Nephron progenitor cell (in vitro differentiated cells): ENCODE measurements at places on chromosomes 6 and 20.

- no peak for DNase-seq
Observed at GRCh38 chr6:68675548-68675947, 40.5 kb downstream of the ADGRB3 start.

DNA sequence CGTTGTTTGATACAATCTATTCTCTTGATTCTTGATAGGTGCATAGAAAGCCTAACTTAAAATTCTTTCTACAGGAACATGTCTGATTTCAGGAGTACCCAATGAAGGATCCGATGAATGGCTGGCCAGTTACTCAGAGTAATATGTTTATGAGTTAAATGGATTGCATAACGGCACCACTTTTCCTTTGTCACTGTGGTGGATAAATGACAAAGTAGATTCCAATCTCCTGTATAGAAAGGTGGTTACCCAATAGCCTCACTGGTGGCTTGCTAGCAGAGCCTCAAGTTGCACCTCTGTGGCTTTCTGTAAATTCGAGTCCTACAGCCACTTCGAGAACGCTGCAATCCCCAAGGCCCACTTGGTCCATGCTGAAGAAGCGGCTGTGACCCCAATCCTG lies 28.4 kb downstream of the LHFPL5 start:
- no peak for DNase-seq

DNA sequence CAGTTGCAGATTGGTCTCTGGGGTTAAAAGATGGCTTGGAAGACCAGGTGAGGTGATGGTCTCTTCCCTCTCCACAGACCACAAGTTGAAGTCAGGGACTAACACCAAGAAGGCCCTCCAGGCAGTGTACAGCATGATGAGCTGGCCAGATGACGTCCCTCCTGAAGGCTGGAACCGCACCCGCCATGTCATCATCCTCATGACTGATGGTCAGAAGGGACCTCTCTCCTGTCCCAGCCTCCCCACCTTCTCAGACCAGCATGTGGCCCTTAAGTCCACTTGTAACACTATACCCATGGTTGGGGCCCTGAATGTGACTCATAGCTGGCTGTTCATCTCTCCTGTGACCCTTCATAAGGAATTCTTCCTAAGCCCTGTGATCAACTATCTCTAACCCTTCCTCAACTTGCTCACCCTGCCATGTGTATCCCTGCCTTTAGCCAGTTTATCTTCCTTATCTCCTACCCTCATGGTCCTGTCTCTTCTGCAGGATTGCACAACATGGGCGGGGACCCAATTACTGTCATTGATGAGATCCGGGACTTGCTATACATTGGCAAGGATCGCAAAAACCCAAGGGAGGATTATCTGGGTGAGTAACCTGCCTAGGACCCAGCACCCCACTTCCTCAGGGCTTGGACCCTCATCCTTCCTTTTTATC lies 3.0 kb downstream of the CFB start:
- DNase-seq = no peak

DNA sequence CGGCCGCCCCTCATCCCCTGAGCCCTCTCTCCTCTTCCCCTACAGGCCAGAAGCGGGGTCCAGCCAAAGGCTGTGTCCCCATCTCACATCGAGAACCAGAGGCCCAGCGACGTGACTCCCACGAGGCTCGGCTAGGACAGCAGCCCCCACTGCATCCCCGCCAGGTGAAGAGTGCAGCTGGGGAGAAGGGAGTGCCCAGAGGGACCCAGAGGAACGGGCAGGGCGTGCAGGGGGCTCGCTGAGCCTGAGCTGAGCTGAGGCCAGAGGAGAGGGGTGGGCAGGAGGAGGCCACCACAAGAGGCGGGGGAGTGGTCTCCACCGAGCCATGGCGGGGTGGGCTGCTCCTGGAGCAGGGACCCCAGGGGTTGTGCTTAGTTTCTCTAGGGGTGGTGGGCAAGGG lies 32.6 kb downstream of the KCNQ2 start:
- DNase-seq = no peak

DNA sequence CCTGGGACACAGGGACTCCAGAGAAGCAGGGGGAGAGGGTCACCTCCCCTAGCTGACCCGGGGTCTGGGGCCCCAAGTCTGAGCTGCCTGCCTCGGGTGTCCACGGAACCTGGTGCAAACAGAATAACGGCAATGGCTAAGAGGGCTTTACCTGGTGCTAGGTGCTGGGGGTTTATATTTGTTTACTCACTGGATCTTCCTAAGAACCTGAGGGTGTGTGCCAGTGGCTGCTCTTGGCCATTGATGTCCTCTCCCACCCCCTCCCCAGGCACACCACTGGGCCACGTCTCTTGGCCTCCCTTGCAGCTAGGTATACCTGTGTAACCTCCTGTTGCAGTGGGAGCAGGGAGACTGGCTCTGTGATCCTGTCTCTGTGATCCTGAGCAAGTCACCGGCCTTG lies 157.9 kb upstream of the MLN start:
- no peak for DNase-seq

DNA sequence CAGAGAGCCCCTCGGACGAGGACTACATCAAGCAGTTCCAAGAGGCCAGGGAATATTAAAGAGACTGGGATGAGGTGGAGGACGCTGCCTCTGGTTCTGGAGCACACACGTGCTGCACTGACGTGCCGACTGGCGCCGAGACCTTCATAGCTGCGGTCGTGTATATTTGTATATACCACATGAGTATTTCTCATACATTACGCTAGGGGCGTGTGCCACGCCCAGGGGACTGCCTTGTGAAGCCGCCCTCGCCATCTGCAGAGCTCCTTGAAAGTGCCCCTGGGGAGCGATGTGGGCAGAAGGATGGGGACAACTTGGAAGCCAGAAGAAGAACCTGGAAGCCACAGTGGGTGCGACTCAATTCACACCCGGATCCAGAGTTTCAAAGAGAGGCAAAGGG lies 78.3 kb downstream of the ISM1 start:
- DNase-seq = no peak

GRCh38 chr6:63963769-63964315 lies 328.2 kb downstream of the PHF3 start:
- DNase-seq = no peak

- DNase-seq = no peak
Observed at GRCh38 chr20:49889935-49890333, 25.4 kb downstream of the SPATA2 start.

DNA sequence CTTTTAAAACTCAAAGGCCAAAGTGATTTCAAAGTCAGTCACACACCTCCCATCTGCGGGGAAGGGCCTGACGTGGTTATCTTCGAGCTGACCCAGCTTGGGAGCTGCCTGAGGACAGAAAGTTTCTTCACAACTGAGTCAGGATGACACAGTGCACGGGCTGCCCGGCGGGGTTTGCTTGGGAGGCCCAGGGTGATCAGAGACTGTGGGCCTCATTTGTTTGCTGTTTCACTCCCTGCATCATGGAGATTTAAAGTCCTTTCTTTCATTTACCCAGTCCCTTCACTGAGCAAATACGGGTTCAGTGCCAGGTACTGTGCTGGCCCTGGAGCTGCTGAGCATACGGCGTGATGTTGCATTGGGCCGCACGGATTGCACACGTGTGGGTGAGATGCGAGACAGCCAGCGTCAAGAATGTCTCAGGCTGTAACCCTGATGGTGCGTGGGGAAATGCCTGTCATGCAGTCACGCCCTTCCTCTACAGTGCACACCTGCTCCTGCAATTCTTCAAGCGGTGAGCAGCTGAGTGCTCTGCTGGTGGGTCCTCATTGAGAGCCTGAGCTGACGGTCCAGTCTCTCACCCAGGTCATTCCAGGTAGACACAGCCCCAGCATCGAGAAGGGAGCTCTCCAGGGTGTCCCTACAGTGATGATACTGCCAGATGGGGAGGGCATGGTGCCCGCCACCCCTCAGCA lies 82.7 kb upstream of the PMEPA1 start:
- DNase-seq = no peak

- no peak for DNase-seq
Observed at GRCh38 chr20:2131366-2131765, 29.7 kb downstream of the STK35 start.

- DNase-seq = no peak
Observed at GRCh38 chr20:61736001-61736635, 329.6 kb downstream of the TAF4 start.

- no peak for DNase-seq
Observed at GRCh38 chr20:57215426-57215825, 51.0 kb downstream of the BMP7 start.

DNA sequence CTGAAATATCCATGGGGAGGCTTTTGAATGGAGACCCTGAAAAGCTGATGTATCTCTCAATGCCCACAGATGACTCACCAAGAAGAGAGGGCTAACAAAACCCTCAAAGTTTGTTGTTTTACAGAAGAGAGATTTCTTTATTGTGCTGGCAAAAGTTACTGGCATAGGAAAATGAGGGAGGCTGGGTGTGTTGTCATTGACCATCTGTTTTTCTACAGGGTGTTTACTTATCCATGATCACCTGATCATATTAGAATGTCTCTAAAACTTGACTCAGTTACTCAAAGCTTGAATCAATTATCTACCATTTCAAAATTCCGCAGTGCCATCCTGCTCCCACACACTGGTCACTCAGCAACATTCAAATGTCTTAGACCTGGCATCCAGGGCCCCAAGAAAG lies 9.8 kb downstream of the NCOA6 start:
- DNase-seq = no peak

DNA sequence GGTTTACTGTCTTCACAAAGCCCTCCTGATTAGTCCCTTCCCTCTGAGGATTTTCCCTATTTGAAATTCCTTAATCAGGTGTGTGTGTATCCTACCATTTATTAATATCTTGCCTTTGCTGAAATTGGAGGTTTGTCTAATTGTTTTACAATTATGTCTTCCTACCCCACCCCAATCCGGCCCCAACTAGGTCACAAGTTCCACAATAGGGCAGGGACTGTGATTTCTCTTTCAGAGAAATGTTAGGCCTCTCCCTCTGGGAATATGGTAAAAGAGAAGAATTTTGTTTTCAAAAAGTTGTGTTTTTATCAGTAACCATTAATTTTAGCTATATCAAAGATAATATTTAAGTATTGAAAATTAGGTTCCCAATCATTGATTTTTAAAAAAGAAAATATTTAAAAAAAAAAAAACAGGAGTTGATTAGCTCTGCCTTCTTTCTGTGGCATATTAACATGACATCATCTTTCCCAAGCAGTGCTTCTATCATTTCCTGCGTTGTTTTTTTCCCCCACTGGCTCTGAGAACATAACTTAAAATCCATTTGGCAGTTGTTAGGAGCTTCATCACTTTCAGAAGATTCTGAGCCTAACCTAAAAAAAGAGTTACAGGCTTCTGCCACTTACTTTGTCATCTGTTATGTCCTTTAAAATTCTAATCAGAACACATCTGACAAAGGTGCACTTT lies 36.1 kb downstream of the BLOC1S5 start:
- DNase-seq = no peak

GRCh38 chr6:31180500-31180899 lies 10.0 kb upstream of the POU5F1 start:
- DNase-seq = no peak

DNA sequence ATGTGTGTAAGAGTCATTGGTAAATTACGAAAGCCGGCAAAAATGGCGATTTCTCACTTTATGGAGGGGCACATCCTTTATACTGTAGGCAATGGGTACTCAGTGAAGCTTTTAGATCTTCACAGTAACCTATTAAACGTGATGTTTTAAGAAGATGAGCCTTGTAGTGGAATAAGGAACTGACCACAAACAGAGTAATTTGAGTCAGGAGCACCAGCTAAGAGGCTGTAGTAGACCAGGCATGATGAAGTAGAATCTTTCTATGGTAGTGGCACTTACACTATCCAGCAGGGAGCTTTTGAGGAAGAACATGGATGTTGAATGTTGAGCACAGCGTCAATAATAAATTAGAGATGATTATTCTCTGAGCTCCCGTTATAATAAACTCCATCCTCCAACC lies 65.9 kb downstream of the HIVEP2 start:
- DNase-seq = no peak

GRCh38 chr6:145903356-145904102 lies 60.6 kb downstream of the SHPRH start:
- DNase-seq = no peak

- DNase-seq = peak; percentile 26
Observed at GRCh38 chr6:116969211-116969863, 92.3 kb downstream of the RFX6 start.

DNA sequence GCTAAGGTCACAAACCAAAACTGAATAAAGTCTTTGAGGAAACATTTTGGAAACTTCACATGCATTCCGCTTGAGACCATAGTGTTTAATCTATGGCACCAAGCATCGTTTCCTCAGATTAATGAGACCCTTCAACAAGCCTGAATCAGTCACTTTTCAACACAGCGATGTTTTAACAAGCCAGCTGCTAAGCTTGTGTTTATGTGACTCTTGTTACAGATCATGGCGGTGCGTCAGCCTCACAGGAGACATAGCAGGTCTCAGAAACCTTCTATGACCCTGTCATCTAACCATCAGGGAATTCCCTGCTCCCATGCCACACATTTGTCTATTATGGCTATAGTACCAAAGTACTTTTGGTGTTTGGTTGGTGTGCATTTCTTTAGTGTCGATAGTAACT lies 57.2 kb downstream of the MTFR2 start:
- peak; percentile 8 for DNase-seq

DNA sequence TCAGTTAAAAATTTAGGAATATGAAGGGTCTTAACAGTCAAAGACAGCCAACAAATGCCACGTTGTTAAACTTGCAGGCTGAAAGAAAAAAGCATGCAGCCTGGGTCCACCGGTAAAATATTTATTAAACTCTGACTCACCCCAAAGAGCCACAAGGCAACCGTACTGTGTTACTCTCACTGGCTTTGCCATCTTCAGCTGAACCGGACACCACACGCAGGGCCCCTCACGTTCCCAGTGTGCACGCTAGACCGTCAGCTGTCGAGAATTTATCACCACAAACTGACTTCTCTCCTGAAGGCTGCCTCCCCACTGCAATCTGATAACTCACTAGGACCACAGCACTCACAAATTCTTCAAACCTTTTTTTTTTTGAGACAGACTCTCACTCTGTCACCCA lies 30.7 kb downstream of the HUS1B start:
- DNase-seq = peak; percentile 53

GRCh38 chr20:54345821-54346220 lies 129.6 kb upstream of the DOK5 start:
- no peak for DNase-seq

GRCh38 chr6:131136021-131136786 lies 937 bp downstream of the AKAP7 start:
- no peak for DNase-seq

GRCh38 chr6:11702500-11703130 lies 76.0 kb downstream of the ADTRP start:
- DNase-seq = no peak

DNA sequence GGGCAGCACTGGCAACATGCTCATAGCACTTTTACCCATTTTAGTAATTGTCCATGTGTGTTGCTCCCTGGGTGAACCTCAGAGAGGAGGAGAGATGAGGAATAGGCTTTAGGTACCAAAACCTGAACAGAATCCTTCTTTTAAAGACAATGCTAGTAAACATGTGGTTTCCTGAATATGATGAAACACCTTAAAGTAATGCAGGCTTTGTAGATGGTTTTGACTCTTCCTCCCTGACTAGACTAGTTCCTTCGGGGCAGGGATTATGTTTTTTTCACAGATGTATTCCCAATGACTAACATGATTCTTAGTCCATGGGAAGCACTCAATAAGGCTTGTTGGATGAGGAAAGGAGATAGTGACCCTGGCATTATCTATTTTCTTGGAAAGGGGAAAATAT lies 367.6 kb upstream of the JAG1 start:
- no peak for DNase-seq

GRCh38 chr6:31579546-31580437 lies 2.4 kb downstream of the LTB start:
- no peak for DNase-seq

- no peak for DNase-seq
Observed at GRCh38 chr20:61912665-61913422, 152.8 kb downstream of the TAF4 start.

- DNase-seq = no peak
Observed at GRCh38 chr6:41098366-41098765, 25.6 kb downstream of the NFYA start.
